Stimulated activated CD4-positive, alpha-beta T cell treated with anti-CD3 and anti-CD28 coated beads, Interleukin-15, amount 100 ng/mL, for 1 hour (primary cell): ENCODE measurements at places on chromosomes 2 and 18.

DNA sequence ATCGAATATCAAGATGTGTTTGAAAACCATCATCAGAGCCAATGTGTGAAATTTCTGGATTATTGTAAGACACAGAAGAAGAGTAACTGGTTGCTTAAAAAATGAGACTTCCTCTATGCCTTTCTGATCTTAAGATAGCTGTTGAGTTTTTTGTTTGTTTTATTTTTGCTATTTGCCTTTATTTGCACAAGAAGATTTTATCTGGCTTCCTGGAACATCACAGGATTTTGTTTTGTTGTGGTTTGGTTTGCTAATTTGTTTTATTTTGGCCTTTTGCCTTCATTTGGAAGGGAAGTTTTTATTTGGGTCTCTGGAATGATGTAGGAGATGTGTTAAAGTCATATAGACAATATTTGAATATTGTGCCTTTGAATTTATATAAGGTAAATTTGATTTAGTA, 3.9 kb upstream of the CYTIP start:
- no peak for DNase-seq

GRCh38 chr2:199704358-199705238, 146.4 kb downstream of the FTCDNL1 start:
- DNase-seq: no peak

GRCh38 chr2:209145941-209146681, 277.7 kb upstream of the MAP2 start:
- DNase-seq: no peak

- DNase-seq: no peak
Measured at GRCh38 chr18:58239879-58240278, 195.9 kb downstream of the NEDD4L start.

GRCh38 chr18:13269013-13269280, 50.4 kb downstream of the LDLRAD4 start:
- no peak for DNase-seq

- DNase-seq: no peak
Measured at GRCh38 chr2:36343606-36344005, 12.0 kb upstream of the CRIM1 start.

DNA sequence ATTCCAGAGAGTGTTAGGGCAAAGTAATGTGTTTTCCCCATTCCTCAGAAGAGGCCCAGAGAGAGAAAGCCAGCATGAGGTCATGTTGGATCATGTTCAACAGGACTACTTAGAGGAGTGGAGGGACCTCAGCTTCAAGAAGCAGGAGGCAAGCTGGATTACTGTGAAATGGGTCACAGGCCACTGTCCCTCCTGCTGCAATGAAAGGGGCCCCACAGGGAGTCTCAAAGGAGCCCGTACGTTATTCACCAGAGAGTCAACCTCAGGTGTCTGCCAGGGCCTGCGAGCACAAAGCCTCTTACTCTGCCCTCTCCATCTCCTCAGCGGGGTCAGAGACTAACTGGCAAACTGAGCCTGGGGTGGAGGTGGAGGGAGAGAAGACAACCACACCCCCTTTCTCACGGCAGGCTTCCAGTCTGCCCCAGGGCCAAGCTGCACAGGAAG, 27.2 kb upstream of the ACYP2 start:
- DNase-seq: no peak
